Foreskin keratinocyte (primary cell): ENCODE measurements at places on chromosomes 4 and X. TPM values are rescaled to one million over a fixed set of nuclear protein-coding genes. Genes with fewer than 3 reads are reported as not detected.

DNA sequence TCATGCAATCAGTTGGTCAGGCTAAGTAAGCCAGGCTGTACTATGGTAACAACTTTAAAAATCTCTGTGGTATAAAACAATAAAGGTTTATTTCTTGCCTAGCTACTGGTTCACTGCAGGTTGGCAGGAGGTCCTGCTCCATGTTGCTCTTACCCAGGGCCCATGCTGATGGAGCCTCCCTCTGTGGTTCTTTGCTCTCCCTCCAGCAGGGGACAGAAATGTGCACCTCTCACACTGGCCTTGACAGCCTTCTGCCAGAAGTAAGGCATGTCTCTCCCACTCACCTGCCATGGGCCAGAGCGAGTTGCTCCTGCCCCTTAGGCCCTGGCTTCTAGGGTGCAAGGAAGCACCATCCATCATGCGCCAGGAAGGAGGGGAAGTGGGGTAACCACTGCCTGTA, 31.1 kb downstream of the CLDN22 start:
- no peak for DNase-seq

DNA sequence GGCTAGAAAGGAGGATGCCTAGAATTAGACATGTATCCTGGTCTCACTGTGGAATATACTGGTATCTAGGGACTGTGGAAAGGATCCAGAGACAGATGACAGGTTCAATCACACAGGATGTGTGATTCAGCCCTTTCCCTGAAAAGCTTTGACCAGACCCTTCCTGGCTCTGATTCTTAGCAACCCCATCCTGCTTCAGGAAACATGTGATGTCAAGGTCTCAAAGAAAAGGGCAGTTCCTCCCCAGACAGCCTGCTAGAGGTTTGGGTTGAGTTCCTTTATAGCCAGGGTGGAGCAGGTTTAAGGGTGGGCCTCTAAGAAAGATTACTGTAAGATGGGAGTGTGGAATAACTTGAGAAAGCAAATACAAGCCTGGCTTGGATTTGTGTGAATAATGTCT, 3.0 kb downstream of the BMP15 start:
- no peak for DNase-seq

DNA sequence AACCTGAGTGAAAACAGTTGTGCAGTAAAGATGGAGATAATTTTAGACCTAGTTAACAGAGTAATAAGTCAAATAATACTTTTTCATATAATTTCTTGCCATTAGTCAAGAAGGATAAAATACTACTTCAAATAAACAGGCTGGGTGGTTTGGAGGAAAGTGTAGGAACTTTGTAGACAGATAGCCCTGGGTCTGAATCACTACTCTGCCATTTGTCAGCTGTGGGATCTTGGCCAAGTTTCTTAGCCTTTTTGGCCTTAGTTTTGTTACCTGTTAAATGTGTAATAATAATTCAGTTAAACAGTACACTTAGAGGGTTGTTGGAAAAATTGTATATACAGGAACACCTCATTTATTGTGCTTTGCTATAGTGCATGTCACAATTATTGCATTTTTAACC, 163.7 kb downstream of the NPNT start:
- DNase-seq: no peak

DNA sequence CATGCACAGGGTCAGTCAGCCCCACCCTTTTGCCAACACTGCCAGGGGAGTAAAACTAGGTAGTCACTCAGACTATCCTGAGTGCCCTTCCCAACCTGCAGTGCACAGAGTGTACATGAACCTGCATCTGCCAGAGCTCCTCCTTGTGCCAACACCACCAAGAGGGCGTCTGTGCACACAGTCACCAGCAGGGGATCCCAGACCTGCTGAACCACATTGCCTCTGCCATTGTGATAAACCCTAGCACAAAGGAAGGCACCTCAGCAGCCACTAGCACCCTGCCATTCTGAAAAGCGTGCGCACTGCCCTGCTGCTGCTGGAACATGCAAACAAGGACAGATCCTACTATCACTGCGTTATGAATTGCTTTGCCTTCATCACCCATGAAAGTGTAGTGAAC, 247.8 kb upstream of the POU3F4 start:
- no peak for DNase-seq

DNA sequence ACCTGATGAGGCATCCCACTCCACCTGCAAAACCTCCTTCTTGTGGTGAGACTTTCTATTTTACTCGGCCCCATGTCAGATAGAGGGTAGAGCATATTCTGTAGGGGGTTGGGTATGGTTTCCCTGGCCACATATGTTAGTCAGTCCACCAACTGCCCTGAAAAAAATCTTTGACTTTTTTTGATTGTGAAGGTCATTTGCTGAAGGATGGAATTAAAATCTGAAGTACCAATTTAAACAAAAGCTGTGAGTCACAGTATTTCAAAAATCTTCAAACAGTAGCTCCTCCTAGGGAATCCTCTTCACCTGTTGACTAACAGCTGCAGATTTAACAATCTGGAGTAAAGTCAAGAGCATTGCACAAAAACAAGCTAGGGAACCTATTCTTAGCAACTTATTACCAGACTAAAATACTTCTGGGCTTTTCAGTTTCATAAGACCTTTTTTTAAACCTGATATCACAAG, 8.0 kb upstream of the CCDC110 start:
- DNase-seq: no peak

The TRPC5OS gene
- not detected in 2 replicates for total RNA-seq
